ENCODE measurements at places on chromosomes 3 and 15. TPM values are rescaled to one million over a fixed set of nuclear protein-coding genes. Genes with fewer than 3 reads are reported as not detected.
A peak's percentile ranks its signal among the peaks of the same experiment; 100 is the strongest.

GRCh38 chr15:57340682-57341259 is 35.5 kb upstream of the CGNL1 start:
- DNase-seq: peak; percentile 73

DNA sequence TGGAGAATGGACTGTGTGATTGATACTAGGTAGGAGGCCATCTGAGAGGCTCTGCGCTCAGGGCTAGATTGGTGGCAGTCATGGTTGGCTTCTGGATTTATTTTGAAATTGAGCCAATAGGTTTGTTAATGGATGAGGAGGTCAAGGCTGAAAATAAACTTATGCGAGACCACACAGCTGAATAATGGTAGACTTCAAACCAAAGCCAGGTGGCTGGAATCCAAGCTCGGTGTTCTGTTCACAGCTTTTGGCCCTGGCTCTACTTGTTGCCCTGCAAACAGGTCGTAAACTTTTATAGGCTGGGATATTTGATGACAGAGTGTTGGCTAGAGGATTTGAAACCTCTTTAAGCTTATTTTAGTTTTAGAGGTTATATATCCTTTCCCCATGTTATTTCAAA is 160.4 kb downstream of the CHL1 start:
- no peak for DNase-seq

ISLR gene
- 120 TPM for total RNA-seq

THSD4 gene
- total RNA-seq: 21.1 TPM

GRCh38 chr3:61340931-61341461 is 89.7 kb upstream of the FHIT start:
- DNase-seq: no peak

- DNase-seq: no peak
Measured at GRCh38 chr3:124574012-124574411, 156.2 kb upstream of the UMPS start.

- no peak for DNase-seq
Measured at GRCh38 chr3:120982608-120983320, 74.8 kb downstream of the STXBP5L start.

GRCh38 chr3:188881954-188882641 is 289.7 kb upstream of the TPRG1 start:
- DNase-seq: no peak

CCR1 gene
- 16.5 TPM for total RNA-seq

GRCh38 chr3:11072631-11073030 is 80.1 kb downstream of the SLC6A1 start:
- no peak for DNase-seq

- no peak for DNase-seq
Measured at GRCh38 chr3:127770671-127771355, 51.5 kb downstream of the MGLL start.

DNA sequence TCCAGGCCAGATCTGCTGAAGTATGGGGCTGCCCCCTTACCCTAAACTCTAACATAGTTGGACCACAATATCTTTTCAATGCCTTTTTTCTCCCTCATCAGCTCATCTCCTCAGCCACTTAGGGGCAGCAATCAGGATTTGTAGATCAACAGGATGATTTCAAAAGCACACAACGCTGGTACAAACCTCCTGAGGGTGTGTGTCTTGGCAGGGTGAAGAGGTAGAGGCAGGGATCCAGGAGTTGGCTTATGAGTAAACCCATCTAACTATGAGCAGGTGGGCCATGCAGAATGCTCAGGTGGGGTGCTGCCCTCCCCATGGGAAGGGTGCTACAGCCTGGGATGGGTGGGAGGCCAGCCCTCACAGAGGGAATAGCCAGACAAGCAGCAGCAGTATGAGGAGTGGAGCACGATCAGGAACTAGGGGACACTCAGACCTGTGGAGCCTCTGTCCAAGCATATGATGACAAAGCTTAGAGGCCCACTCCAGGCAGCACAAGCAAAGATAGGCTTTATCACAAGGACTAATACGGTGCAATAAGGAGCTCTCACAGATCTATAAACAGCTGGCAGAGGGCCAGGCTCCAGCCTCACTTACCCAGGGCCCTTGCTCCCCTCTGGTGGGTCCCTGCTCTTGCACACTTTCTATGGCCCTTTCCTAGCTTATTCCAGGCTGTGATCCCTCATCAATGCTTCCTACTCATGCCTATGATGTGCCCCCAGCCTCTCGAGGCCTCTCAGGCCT is 32.2 kb downstream of the IL20RB start:
- no peak for DNase-seq

DNA sequence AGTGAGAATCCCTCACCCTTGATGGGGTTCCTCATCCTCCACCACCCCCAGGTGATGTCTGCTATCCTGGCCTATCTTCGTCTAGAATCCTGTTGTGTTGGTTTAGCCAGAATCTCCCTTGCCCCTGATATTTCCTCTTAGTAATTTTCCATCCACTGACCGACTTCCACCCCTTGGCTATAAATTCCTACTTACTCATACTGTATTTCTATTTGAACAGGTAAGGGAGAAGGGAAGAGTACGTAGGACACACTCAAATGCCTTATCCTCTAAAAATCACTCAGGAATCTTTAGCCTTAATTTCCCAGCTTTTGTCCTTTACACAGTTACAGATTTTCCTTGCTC is 678 bp upstream of the TFG start:
- no peak for DNase-seq

GRCh38 chr15:63499611-63500010 is 4.8 kb upstream of the USP3 start:
- no peak for DNase-seq

PARP15 gene
- 3.3 TPM for total RNA-seq

DNA sequence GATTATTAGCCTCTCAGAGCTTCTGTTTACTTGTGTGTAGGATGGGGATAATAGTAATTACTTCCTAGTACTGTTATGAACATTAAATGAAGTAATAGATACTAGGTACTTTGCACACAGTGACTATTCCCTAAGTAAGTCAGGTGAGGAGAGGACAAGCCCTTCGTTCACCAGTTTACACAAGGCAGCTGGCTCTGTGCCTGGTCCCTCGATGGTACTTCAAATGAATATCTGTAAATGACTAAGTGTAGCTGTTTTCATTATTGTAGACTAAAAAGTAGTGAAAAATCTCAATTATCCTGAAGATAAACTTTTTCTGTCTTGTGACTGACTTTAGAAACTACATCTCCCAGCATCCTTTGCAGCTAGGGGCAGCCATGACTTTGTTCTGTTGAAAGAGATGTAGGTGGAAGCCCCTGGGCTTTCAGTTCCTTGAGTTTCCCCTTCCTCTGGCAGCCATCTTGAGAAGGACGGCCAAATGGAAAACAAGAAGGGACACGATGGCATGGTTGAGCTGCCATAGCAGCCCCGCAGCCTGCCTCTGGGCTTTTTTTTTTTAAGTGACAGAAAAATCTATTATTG is 11.7 kb upstream of the WNT7A start:
- peak; percentile 43 for DNase-seq

DNA sequence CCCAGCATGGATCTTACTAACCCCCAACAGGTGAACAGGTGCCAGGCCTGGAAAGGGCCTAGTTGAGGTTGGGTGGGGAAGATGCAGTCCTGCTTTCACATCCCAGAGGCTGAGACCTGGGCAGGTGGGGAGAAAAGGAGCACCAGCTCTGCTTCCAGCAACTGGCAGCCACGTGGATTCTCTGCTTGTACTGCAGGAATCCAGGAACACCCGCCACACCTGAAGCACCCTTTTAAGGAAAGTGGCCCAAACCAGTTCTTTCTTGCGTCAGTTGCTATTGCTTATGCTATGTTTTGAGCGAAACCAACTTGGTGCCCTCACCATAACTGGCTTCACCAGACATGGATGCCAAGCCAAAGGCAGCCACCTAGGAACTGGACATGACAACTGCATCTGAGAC is 28.1 kb upstream of the NEO1 start:
- no peak for DNase-seq

ENTPD3 gene
- 1.6 TPM for total RNA-seq

DNA sequence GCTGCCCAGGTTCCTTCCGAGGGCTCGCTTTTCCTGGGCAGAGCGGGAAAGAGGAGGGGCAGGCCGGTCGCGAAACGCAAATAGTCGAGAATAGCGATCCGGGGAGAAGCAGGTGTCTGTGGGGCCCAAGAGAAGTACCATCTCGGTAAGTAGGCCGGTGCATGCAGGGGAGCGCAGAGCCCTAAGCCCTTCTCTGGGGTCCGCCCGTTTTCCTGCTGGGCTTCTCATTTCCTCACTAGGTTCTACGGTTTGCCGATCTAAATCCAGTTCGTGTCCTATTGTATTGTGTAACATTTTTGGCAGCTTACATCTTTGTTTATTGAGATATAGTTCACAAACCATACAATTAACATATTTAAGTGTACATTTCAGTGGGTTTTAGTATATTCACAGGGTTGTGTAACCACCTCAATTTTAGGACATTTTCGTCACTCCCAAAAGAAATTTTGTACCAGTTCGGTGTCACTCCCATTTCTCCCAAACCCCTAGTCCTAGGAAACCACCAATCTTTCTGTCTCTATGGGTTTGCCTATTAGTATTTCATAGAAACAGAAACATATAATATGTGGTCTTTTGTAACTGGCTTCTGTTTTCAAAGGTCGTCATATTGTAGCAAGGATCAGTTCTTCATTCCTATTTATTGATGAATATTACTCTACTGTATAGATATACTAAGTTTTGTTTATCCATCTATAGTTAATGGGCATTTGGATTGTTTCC is 6.8 kb upstream of the TRIM69 start:
- peak; percentile 69 for DNase-seq

DNA sequence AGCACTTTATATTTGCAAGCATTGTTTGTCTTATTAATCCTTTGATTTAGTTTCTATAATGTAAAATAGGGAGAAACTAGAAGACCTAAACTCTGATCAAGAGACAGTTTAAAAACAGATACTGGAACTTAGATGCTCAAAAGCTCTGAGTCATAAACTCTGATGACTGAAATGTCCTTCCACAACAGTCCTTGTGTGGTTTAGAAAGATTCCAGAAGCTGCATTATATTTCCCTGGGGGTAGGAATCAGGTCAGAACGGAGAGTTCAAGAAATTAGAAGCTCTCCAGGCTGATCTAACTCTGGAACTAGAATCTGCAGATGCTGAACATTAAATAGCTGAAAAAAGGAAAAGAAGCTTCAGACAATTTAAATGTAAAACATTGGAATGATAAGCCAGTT is 18.3 kb upstream of the ONECUT1 start:
- no peak for DNase-seq

DNA sequence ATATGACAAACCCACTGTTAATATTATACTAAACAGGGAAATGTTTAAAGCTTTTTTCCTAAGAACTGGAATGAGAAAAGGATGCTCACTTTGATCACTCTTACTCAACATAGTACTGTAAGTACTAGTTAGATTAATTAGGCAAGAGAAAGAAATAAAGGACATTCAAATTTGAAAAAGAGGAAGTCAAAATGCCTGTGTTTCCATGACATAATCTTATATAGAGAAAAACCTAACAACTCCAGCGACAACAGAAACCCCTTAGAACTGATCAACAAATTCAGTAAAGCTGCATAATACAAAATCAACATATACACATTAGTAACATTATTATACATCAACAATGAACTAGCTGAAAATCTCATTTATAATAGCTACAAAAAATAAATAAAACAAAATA is 200.6 kb upstream of the ROBO1 start:
- DNase-seq: no peak

DGKG gene
- total RNA-seq: 2.1 TPM

DNA sequence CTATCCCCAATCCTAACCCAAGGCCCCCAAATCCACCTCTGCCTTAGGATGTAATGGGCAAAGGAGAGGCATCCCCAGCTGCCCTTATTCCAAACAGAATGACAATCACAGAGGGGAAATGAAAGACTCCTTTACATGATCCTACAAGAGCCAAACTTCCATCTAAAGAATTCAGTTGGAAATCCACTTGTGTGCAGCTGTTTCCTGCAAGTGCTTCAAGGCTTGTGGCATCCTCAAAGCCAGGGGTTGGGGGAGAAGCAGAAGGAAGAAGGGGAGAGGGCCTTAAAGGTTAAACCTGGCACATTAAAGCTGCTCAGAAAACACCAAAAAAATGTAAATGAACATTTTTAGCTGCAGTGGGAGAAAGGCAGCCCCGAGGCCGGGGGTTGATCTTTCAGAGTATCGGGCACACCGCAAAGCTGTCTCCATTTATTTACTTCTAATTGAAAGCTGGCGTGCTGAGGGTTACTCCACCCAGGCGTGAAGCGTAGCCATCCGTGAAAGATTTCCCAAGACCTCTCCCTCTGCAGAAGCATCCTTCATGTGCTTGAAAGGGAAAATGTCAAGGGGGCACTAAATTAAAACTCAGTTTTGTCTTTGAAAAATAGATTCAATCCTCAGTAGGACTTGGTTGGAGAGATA is 217.8 kb downstream of the SHQ1 start:
- DNase-seq: no peak

CP gene
- 26.1 TPM for total RNA-seq

DNA sequence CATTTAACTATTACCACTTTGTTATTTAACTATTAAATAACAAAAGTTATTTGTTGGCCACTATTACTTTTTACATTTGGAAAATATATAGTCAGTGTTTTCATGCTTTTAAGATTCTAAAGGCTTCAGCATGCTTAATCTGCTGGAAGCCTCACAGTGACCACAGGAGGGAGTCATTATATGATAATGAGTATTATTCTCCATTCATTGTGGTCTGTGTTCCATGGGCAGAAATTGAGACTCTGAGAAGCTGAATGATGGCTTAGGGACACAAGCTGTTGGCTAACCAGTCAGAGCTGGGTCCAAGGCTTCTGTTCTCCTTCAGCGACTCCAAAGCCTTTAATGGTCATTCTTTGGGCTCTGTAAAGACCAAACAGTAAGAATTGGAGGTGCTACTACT is 64.7 kb downstream of the BFSP2 start:
- DNase-seq: no peak

DNA sequence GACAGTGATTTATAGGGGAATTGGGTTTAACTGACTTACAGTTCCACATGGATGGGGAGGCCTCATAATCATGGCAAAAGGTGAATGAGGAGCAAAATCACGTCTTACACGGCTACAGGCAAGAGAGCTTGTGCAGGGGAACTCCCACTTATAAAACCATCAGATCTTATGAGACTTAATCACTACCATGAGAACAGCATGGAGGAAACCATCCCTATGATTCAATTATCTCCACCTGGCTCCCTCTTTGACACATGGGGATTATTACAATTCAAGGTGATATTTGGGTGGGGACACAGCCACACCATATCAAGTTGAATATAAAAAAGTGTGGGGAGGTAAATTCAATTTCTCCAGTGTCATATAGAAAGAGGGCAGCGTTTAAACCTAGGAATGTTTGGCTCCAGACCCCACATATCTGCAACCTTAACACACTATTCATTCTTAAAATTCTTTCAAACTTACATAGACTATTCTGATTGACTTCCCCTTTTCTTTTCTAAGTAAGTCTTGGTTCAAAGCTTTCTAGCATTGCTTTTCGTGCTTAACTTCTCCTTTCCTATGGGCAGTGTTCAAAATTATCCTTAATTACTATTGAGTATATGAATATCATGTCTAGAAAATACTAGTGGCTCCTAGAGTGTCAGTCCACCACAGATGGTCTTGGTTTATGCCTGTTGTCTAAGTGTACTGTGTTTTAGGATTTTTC is 446.7 kb upstream of the GBE1 start:
- no peak for DNase-seq

DNA sequence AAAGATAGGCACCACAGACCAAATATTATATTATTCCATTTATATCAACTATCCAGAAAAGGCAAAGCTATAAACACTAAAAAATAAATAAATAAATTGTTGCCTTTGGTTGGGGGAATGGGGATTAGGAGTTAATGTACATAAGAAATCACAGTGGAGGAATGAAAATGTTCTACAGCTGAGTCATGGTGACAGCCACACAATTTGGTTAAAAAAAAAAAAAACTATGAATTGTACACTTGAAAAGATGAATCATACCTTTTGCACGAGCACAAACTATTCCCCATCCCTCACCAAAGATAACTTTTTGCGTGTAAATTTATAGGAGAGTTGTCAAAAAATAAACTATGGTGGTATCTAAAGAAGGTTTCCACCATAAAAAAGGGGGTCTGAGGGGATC is 103.2 kb downstream of the TBC1D5 start:
- DNase-seq: no peak
